Activated T-helper 17 cell treated with anti-CD3 and anti-CD28 coated beads, Interleukin-2, amount 50 U/mL, for 72 hours (primary cell): ENCODE measurements at places on chromosomes 2 and 18.

- ATAC-seq: no peak
Observed at GRCh38 chr2:164655750-164656149, 34.5 kb upstream of the GRB14 start.

DNA sequence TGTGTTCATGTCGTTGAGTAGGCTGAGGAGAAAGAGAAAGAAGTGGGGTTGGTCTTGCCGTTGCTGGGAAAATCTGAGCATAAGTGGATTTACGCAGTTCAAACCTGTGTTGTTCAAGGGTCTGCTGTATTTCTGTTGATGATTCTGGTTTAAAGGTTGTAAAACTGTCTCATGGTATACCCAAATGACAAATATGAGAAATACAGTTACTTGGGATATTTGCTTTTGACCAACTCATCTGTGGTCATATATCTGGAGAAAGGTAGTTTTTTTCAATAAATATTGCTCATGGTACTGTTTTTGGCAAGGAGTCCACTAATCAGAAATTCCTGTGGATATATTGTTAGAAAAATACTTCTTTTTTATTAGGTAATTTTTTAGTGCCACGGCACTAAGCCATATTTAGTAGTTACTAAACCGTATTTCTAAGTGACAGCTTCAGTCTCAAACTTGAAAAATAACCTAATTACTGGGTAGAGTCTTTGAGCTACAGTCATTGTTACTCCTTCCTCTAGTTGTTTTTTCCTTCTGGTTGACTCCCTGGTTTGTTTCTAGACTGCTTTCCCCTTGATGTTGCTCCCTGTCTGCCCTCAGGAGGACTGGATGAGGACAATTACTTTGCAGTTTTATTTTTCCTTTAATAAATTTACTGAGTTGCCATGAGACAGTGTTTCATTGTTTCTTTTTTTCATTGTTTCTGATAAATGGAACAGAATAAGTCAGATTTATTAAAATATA is 31.5 kb downstream of the MOB4 start:
- ATAC-seq: no peak

DNA sequence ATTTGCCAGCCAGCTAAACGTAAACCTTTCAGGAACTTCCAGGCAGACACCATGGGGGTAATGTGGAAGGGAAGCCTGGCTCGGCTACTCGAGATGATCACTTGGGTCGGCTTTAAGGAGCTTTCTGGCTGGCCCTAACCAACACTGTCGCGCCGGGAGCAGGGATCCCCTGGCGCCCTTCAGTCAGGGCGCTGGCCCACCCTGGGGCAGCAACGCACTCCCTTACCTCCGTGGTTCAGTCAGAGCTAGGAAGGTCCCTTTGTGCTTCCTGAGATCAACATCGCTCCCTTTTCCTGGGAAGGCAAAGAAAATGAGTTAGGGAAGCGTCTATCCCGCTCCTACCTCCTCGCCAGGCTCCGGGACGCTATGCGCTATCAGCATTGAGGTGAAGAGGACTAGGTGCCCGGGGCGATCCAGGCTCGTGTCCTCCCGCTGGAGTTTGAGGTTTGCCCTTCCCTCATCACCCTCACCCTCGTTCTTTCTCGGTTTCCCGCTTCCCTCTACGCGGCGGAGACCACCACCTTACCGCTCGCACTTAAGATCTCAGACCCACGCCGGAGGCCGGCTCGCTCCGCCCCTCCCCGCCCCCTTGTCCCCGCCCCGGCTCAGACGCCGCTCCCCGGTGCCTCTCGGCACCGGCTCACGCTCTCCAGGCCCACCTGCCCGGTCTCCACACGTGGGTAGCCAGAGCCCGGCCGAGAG is 449 bp upstream of the ATRAID start:
- ATAC-seq: no peak

DNA sequence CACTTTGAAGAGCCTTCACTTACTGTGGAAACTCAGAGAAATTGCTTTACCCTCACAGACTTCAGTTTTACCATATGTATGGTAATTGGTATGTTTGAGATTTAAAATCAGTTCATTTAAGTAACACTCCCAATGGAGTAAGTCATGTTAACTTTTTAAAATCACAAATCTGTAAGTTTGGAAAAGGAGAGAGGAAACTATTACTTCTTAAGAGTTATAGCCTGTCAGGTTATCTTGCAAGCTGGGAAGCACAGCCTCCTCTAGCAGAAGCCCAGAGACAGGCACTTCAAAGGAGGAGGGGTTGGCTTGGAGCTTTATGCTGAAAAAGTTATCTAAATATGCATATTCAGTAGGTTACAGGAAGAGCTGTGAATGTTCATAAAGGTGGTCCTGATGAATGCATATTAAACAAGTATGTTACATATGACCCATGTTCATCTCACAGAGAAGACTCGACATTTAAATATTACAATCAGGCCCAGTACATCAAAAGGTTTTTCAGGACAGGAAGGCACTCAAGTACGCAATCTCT is 102.5 kb downstream of the XRCC5 start:
- no peak for ATAC-seq

DNA sequence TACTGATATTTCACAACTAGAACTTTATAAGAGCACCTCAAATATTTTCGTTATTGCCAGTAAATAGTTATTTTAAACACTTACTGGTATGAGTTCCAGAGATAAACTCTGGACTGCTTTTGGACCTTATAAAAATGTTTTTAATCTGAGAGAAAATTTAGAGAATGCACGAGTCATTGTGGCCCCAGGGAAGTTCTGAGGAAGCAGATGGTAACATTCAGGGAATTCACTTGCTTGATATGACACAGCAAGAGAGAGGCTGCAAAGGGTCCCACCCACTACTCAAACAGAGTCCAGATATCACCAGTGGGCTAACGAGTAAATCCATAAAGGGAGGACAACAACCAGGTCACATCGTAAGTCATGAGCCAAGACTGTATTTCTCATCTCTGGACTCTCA is 526.8 kb downstream of the TDRD15 start:
- no peak for ATAC-seq
